Small intestine (tissue), 16 donors: ENCODE measurements at places on chromosomes 5 and 9. TPM values are rescaled to one million over a fixed set of nuclear protein-coding genes. Genes with fewer than 3 reads are reported as not detected.

DNA sequence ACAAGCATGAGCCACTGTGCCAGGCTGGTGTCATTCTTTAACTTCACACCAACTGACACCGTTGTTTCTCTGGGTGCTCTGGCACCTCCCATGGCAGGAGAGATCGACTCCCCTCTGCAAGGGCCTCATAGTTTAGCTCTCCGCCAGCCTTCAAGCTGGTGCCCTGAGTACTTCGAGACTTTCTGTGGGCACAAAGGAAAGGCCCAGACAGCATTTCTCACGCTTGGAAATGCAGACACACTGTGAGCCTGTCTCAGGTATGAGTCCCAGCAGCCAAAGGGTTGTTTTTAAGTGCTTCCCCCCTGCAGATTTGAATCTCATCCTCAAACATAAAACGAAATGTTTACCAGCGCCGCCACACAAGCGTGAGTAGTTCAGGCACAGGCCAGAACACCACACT, 11.1 kb upstream of the TCF7 start:
- no peak overlapping the region for H3K27ac ChIP-seq
- DNase-seq: no peak
- peaks cover 9% of the 10 kb centered on the region for H3K4me1 ChIP-seq
- H3K36me3 ChIP-seq: no peaks in the 10 kb centered on the region
- no peaks in the 10 kb centered on the region for H3K27me3 ChIP-seq

Gene MAP1B
- 4.3 TPM for polyA plus RNA-seq

DNA sequence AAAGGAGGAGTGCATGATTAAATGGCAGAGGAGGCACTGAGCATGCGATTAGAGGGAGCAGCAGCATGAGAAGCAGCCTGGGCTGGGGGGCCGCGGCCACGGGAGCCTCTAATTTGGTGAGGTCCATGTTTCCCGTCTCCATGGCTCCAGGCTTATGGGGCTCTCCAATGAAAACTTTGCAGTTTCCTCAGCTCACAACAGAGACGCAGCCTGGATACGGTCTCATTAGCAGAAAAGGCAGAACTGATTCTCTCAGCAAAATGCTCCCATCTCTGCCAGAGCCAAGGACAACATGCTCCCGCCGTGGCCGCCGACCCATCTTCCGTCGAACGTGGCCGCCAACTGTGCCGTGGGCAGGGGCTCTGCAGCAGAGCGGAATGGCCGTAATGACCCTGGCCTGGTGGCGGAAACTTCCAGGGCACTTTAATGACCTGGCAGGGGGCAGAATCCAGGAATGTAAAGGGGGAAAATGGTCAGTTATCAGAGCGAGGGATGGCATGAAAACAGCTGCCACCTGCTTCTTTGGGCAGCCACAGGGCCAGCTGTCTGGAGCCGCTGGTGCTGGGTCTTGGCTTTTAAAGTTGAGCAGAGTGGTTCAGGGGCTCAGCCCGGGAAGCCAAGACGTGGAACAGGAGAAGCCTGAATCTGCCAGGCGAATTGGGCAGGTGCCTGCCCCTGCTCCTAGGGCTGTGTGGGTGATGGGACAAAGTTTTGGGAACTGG, 76.5 kb downstream of the COL5A1 start:
- no peaks in the 10 kb centered on the region for H3K36me3 ChIP-seq
- no peaks in the 10 kb centered on the region for H3K4me1 ChIP-seq
- DNase-seq: no peak
- no peak overlapping the region for H3K27ac ChIP-seq
- no peak overlapping the region for H3K4me3 ChIP-seq
- no peaks in the 10 kb centered on the region for H3K27me3 ChIP-seq

GRCh38 chr5:121430538-121430937, 421.1 kb upstream of the FTMT start:
- H3K27ac ChIP-seq: no peak overlapping the region
- H3K36me3 ChIP-seq: no peaks in the 10 kb centered on the region
- DNase-seq: no peak
- no peaks in the 10 kb centered on the region for H3K4me1 ChIP-seq
- no peaks in the 10 kb centered on the region for H3K27me3 ChIP-seq

GRCh38 chr5:135120951-135121350, 86.9 kb upstream of the PITX1 start:
- H3K4me1 ChIP-seq: no peaks in the 10 kb centered on the region
- no peak for DNase-seq
- H3K27me3 ChIP-seq: no peaks in the 10 kb centered on the region
- no peak overlapping the region for H3K27ac ChIP-seq
- H3K4me3 ChIP-seq: no peak overlapping the region

- no peaks in the 10 kb centered on the region for H3K27me3 ChIP-seq
- H3K4me3 ChIP-seq: no peak overlapping the region
- no peaks in the 10 kb centered on the region for H3K36me3 ChIP-seq
- no peak overlapping the region for H3K27ac ChIP-seq
Measured at GRCh38 chr9:74958587-74958986, 5.9 kb upstream of the C9orf40 start.

Gene PAEP
- polyA plus RNA-seq: not detected

Gene SLC6A7
- 2.6 TPM for polyA plus RNA-seq

GRCh38 chr9:113504725-113505590, 41.4 kb downstream of the RGS3 start:
- peak; percentile 96 for DNase-seq
- no peak overlapping the region for H3K4me3 ChIP-seq

Gene BAG1
- 66.7 TPM for polyA plus RNA-seq

GRCh38 chr5:174151599-174152181, 106.2 kb downstream of the NSG2 start:
- H3K27me3 ChIP-seq: peaks cover 2% of the 10 kb centered on the region
- H3K27ac ChIP-seq: no peak overlapping the region
- DNase-seq: no peak
- no peaks in the 10 kb centered on the region for H3K36me3 ChIP-seq

- no peaks in the 10 kb centered on the region for H3K4me1 ChIP-seq
- no peak for DNase-seq
- H3K36me3 ChIP-seq: no peaks in the 10 kb centered on the region
- H3K4me3 ChIP-seq: no peak overlapping the region
- no peak overlapping the region for H3K27ac ChIP-seq
Measured at GRCh38 chr5:176768174-176768970, 42.0 kb upstream of the UNC5A start.

- H3K27me3 ChIP-seq: no peaks in the 10 kb centered on the region
- H3K4me1 ChIP-seq: no peaks in the 10 kb centered on the region
- H3K36me3 ChIP-seq: peaks cover 8% of the 10 kb centered on the region
- no peak for DNase-seq
- H3K4me3 ChIP-seq: no peak overlapping the region
- no peak overlapping the region for H3K27ac ChIP-seq
Measured at GRCh38 chr5:131495536-131496399, 139.3 kb downstream of the RAPGEF6 start.

DNA sequence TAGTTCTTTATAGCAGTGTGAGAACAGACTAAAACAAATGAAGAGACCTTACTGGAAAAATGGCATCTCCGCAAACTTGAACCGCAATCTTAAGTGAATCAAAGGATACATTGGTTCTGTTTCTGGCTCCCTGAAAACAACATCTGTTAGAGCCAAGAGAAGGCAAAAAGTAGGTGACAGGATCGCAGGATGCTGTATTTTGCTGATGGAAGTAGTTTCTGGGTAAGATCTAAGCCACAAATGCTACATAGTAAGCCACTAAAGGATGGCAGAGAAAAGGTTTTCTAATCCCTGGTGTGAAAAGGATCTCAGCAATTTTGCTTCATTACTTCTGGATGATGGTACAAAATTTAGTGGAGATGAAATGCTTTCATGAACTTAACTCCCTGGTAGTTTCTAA, 63.3 kb upstream of the HTR4 start:
- H3K36me3 ChIP-seq: no peaks in the 10 kb centered on the region
- no peaks in the 10 kb centered on the region for H3K4me1 ChIP-seq
- no peak overlapping the region for H3K4me3 ChIP-seq
- no peak overlapping the region for H3K27ac ChIP-seq
- no peak for DNase-seq

DNA sequence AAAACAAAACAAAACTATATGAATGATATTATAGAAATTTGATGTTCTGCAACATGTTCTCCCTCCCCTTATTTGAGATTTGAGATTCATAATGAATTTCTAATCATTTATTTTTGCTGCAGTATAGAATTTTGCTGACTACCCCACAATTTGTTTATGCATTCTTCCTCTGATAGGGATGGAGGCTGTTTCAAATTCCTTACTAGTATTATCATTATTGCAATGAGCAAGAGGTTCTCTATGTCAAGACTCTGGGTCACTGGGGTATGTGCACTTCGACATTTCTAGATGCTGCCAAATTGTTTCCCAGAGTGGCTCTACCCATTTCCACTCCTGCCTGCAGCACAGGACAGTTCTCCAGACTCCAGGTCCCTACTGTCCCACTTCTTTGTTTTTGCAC, 54.9 kb upstream of the DAB2IP start:
- no peaks in the 10 kb centered on the region for H3K36me3 ChIP-seq
- no peak for DNase-seq
- no peak overlapping the region for H3K27ac ChIP-seq
- peaks cover 27% of the 10 kb centered on the region for H3K27me3 ChIP-seq

GRCh38 chr5:165795073-165795472, 2289.7 kb downstream of the MAT2B start:
- no peaks in the 10 kb centered on the region for H3K36me3 ChIP-seq
- no peaks in the 10 kb centered on the region for H3K4me1 ChIP-seq
- H3K4me3 ChIP-seq: no peak overlapping the region
- H3K27ac ChIP-seq: no peak overlapping the region
